ENCODE measurements at places on chromosomes 6 and 20.

DNA sequence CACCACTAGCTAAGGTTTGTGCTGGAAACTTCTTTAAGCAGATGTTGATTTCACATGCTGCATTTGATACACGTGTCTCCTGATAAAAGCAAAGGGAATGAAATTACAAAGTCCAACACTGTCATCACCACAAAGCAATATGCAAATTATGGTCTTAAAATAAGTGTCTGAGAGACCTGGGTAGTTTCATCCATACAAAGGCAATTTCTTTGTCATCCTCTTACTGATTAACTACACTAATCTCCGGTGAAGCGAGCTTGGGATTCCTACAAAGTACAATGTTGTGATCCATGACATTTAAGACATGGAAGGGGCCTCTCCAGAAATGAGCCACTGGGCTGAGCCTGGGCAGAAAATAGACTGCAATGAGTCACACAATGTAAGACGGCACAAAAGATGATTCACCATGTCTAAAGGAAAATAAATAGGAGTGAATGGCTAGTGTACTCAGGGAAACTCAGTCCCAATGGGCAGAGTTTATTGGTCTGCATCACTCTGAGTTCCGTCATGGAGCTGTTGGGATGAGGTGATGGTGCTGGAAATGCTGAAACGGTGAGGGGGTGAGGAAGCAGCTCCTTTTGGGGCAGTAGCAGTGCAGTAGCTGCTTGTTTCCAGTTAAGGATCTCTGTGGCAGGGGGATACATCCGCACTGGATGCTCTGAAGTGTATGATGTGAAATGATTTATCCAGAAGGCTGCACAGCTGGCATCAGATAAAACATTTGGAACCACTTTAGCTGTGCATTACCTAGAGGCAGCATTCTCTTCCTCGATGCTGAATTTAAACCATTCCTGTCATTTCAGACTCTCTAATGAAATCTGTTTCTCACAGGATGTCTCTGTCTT lies 103.3 kb downstream of the IBTK start:
- no peak for DNase-seq

- no peak for DNase-seq
Measured at GRCh38 chr6:105745464-105746129, 340.5 kb upstream of the PRDM1 start.

- no peak for DNase-seq
Measured at GRCh38 chr6:137904822-137905617, 38.0 kb downstream of the TNFAIP3 start.

GRCh38 chr6:160781298-160781697 lies 79.3 kb downstream of the PLG start:
- no peak for DNase-seq

- DNase-seq = no peak
Measured at GRCh38 chr6:49406250-49406970, 56.6 kb downstream of the MMUT start.

All from ecto neural progenitor cell (in vitro differentiated cells).